Activated CD8-positive, alpha-beta T cell treated with anti-CD3 and anti-CD28 coated beads, Interleukin-2, amount 10 ng/mL, durations not matched to agents 7 days and 5 days (primary cell): ENCODE measurements at places on chromosomes 7 and 10. TPM values are rescaled to one million over a fixed set of nuclear protein-coding genes. Genes with fewer than 3 reads are reported as not detected.
A peak's percentile ranks its signal among the peaks of the same experiment; 100 is the strongest.

Gene IQCE
- 12.4 TPM for total RNA-seq

DNA sequence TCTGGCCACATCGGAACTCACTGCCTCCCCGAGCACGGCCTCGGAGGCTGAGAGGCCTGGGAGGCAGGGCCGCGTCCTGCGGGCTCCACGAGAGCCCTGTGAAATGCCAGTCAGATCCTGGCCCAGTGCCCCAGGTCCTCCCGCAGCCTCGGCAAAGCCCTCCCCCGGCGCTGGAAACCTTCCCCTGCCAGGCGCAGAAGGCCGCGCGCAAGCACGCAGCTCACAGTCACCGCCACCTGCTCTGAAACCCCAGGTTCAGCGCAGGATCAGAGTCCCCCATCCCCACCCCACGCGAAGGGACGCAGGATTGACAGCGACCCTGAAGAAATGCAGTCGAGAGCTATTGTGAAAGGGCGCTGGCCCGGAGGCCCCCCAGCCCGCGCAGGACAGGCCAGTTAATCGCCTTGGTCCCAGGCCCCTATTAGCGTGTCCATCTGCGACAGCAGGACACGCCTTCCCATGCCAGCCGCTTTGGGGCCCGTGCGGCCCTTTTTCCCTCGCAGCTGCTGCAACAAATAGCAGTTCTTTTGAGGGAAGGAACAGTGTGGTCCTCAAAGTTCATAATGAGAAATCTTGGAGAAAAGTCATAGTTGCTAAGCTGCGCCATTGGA is 13.5 kb upstream of the EGFR start:
- no peak overlapping the region for H3K27ac ChIP-seq
- no peak for DNase-seq
- no peak overlapping the region for H3K4me3 ChIP-seq
- H3K4me1 ChIP-seq, result no peaks in the 10 kb centered on the region

DNA sequence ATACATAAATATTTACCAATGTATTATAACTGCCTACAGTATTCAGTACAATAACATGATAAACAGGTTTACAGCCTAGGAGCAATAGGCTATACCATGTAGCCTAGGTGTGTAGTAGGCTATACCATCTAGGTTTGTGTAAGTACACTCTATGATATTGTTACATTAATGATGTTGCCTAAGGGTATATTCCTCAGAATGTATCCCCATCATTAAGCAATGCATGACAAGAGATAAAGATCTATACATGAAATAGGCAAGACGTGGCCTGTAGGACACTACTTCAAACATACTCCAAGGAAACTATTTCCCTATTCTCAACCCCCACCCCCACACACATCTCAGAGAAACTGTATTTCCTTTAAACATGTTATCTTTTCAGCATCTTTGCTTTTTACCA is 15.3 kb upstream of the ADAM22 start:
- no peaks in the 10 kb centered on the region for H3K4me1 ChIP-seq
- no peak overlapping the region for H3K4me3 ChIP-seq
- no peak overlapping the region for H3K27ac ChIP-seq
- H3K36me3 ChIP-seq, result no peaks in the 10 kb centered on the region
- DNase-seq, result no peak
- peaks cover 15% of the 10 kb centered on the region for H3K27me3 ChIP-seq

DNA sequence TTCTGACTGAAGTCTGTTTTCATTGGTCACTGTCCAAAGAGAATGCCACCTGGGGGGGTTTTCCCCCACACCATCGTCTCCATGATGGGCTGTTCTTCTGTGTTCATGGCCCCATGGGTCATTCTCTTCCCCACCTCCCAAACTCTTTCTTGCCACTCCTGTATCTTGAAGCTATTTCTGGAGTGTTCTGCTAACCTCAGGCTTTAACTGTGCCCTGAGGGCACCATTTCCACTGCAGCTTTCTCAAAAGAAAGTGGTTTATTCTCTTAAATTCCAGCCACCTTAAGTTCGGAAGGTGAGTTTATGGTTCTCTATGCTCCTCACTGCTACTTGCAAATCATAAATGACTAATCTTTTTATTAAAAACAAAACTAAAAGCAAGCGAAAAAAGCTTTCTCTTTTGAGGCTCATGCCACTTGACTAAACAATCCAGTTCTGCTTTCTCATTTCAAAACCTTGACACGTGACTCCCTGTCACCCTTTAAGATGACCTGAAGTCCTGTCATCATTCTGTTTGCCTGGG is 7.4 kb upstream of the APBB1IP start:
- peak overlapping the region; percentile 26 for H3K4me3 ChIP-seq
- DNase-seq, result peak; percentile 52
- peak overlapping the region; percentile 79 for H3K27ac ChIP-seq

Gene PRSS2
- total RNA-seq, result not detected

GRCh38 chr10:105146436-105146835 is 505.3 kb downstream of the SORCS3 start:
- no peaks in the 10 kb centered on the region for H3K27me3 ChIP-seq
- no peak overlapping the region for H3K27ac ChIP-seq
- no peaks in the 10 kb centered on the region for H3K4me1 ChIP-seq

Gene AFAP1L2
- total RNA-seq, result 4.0 TPM

- no peaks in the 10 kb centered on the region for H3K36me3 ChIP-seq
- no peak within 1 kb of the TSS for H3K4me3 ChIP-seq
- H3K4me1 ChIP-seq, result peaks cover 10% of the 10 kb centered on the region
- no peak for DNase-seq
- peaks cover 32% of the 10 kb centered on the region for H3K27me3 ChIP-seq
Observed at GRCh38 chr7:101200862-101201599, at the start of gene MOGAT3. MOGAT3 (minus strand) TSS chr7:101201036; CDS start chr7:101200854, 182 bp downstream.

DNA sequence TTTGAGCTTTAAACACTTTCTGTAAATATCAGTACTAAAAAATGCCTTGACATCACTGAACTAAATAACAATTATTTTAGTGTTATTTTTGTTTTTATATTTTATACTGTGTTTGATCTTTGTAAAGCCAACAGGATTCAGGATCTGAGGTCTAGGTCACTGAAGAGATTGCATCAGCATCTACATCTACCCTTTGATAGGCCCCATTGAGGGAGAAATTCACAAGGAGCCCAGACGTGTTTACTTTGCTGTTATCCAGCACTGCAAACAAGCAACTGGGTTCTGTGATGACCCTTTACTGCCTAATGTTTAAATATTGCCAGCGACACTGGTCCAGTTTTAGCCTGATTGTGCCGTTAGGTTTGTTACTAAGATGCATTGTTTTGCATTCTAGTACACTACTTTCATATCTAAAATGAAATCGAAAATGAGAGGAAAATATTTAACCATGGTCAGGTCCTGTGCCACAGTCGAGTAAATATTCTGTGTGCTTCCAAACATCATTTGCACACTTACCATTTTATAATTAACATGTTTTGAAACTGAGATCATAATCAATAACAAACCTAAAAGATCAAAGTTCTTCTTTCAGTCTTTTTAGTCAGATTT is 48.7 kb downstream of the SP8 start:
- DNase-seq, result no peak
- H3K27ac ChIP-seq, result no peak overlapping the region
- H3K27me3 ChIP-seq, result no peaks in the 10 kb centered on the region
- H3K36me3 ChIP-seq, result no peaks in the 10 kb centered on the region

DNA sequence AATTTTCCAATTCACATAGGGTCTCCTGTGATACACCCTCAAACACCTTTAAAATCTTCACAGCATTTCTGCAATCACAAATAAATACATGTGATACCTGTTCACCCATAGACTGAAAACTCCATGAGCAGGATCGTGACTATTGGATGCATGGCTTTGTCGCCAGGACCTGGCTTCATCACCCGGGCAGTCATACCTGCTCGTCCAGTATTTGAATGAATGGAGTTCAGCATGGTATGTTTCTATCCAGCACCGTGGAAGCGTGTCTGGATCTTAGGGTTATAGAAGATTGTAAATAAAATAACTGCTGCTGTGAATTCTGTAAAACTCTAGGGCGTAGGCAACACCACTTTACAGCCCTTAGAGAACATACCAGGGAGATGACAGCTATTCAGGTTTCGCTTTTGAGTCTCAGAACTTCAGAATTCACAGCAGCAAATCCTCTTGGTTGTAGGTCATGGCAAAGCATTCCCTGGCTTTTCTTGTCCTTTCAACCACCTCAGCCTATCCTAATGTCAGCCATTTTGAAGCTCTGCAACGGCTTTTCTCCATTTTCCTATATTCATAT is 47.4 kb upstream of the USP6NL start:
- no peaks in the 10 kb centered on the region for H3K36me3 ChIP-seq
- peaks cover 7% of the 10 kb centered on the region for H3K27me3 ChIP-seq
- peaks cover 14% of the 10 kb centered on the region for H3K4me1 ChIP-seq
- no peak overlapping the region for H3K4me3 ChIP-seq

DNA sequence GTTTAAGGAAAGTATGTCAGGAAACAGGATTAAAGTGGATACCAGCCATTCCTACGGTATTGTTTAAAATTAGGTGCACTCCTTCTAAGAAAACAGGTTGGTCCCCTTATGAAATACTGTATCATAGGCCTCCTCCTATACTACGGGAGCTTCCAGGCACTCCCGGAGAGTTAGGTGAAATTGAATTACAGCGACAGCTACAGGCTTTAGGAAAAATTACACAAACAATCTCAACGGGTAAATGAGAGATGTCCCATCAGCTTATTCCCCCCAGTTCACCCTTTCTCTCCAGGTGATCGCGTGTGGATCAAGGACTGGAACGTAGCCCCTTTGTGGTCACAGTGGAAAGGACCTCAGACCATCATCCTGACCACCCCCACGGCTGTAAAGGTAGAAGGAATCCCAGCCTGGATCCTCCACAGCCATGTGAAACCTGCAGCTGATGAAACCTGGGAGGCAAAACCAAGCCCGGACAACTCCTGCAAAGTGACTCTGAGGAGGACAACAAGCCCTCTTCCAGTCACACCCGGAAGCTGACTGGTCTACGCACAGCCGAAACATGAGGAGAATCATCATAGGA is 25.1 kb upstream of the GHITM start:
- DNase-seq, result no peak
- H3K36me3 ChIP-seq, result no peaks in the 10 kb centered on the region
- H3K27ac ChIP-seq, result no peak overlapping the region
- H3K27me3 ChIP-seq, result peaks cover 9% of the 10 kb centered on the region
- no peak overlapping the region for H3K4me3 ChIP-seq

- no peak overlapping the region for H3K4me3 ChIP-seq
- no peaks in the 10 kb centered on the region for H3K36me3 ChIP-seq
- DNase-seq, result no peak
- H3K27ac ChIP-seq, result no peak overlapping the region
- no peaks in the 10 kb centered on the region for H3K27me3 ChIP-seq
Observed at GRCh38 chr10:13690281-13690825, 103.6 kb downstream of the PRPF18 start.

Gene SUFU
- 12.0 TPM for total RNA-seq

- H3K4me1 ChIP-seq, result peaks cover 49% of the 10 kb centered on the region
- no peak overlapping the region for H3K4me3 ChIP-seq
- no peaks in the 10 kb centered on the region for H3K27me3 ChIP-seq
- H3K36me3 ChIP-seq, result peaks cover 58% of the 10 kb centered on the region
- H3K27ac ChIP-seq, result no peak overlapping the region
Observed at GRCh38 chr10:61967298-61967697, 65.8 kb downstream of the ARID5B start.

Gene TDRD1
- not detected for total RNA-seq

DNA sequence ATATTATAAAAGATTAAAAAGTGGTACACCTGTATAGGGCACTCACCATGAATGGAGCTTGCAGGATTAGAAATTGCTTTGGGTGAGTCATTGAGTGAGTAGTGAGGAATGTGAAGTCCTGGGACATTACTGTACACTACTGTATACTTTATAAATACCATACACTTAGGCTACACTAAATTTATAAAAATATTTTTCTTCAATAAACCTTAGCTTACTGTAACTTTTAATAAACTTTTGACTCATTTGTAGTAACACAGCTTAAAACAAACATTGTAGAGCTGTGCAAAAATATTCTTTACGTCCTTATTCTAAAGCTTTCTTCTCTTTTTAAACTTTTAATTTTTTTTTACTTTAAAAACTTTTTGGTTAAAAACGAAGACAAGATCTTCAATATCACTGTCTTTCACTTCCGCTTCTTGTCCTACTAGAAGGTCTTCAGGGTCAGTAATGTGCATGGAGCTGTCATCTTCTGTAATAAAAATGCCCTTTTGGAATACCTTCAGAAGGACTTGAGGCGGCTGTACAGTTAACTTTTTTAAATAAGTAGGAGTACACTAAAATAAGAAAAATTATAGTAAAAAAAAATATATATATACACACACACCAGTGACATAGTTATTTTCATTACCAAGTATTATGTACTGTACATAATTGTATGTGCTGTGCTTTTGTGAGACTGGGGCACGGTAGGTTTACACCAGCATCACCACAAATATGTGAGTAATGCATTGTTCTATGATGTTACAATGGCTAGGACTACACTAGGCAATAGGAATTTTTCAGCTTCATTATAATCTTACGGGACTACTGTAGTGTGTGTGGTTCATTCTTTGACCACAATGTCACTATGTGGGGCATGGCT is 3.5 kb downstream of the STK31 start:
- H3K27me3 ChIP-seq, result no peaks in the 10 kb centered on the region
- DNase-seq, result no peak
- no peaks in the 10 kb centered on the region for H3K36me3 ChIP-seq

DNA sequence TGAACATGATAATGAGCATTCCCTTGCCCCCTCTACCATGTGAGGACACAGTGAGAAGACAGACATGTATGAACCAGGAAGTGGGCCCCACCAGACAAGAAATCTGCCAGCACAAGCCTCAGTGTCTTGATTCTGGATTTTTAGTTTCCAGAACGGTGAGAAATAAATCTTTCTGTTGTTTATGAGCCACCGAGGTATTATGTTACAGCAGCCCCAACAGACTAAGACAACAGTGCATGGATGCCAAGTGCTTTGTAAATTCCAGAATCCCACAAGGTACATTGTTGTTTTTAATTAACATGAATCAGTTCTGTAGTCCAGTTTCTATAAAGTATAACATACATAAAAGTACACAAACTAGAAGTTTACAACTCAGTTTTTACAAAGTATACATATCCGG is 162.2 kb downstream of the ARHGAP21 start:
- no peak overlapping the region for H3K4me3 ChIP-seq
- H3K36me3 ChIP-seq, result no peaks in the 10 kb centered on the region
- H3K4me1 ChIP-seq, result peaks cover 7% of the 10 kb centered on the region

GRCh38 chr10:124596116-124596785 is 134.6 kb downstream of the LHPP start:
- no peaks in the 10 kb centered on the region for H3K4me1 ChIP-seq
- no peak for DNase-seq
- no peaks in the 10 kb centered on the region for H3K36me3 ChIP-seq
- no peaks in the 10 kb centered on the region for H3K27me3 ChIP-seq
